GM04504 (cell line): ENCODE measurements at places on chromosomes 13 and 19.

DNA sequence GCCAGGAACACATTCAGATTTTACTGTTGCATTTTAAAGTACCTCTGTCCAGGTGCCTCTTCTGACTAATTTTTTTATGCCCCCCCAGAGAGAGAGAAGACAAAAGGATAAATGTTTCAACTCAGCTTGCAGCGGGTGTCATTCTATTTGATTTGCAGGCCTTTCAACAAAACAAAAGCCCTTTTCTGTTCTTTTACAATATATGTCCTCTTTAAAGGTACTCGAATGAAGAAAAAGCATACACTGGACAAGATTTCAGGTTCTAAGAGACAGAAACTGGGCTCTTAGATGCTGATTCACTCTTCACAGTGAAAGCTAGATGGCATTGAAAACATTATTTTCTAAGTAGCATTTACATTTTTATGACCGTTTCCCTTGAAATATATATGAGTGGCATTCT is 2.9 kb upstream of the FRY start:
- no peak for DNase-seq

GRCh38 chr13:95505986-95506385 is 46.5 kb upstream of the CLDN10 start:
- DNase-seq: no peak

DNA sequence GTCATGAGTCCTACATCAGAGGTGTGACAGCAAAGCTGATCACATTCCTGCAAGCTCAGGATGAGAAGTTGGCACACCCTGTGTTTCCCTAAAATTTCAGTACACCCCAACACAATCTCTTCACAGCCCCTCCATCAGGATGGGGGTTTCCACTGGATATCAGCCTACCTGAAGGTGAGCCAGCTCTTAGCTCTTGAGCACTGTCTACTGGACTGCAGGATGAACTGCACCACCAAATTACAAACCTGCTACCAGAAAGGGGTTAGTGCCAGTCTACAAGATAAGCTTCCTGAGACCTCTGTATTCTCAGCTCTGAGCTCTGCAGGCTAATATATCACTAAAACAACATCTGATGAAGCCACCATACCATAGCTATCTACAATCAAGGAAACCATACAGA is 1616.2 kb upstream of the SPRY2 start:
- DNase-seq: no peak

DNA sequence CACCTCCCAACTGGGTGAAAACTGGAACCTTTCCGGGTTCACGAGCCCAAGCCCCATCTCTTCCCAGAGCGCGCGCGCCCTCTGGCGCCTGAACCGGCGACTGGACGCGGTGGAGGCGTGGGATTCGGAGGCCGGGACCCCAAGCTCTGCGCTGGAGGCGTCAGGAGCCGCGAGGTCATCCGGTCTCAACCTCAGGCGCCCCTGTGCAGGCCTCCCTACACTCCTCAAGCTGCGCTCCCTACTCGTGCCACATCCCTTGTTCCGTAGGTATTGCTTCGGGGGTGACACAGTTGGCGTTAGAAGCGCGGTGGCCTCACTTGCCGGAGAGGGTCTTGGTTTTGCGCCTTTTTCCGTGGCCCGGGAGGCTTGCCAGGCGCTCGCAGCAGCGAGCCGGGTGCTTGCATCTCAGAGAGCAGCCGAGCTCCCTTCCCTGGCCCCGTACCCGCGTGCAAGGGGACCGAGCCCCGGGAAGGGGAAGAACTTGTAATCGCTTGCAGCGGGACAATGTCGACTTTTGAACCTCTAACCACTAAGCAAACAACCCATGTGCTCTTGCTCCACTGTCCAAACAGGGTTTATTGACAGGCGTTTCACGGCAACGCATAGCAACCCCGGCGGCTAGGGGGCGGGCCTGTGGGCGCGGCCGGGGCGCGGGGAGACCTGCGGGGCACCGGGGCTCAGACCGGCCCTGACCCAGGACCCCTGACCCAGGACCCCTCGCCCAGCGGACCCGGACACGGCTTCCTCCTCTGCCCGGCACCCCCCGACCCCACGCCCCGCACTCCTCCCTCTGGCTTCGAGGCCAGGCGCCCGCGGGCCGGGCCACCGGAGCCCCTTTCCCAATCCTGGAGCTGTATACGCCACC is 8.5 kb downstream of the CDX2 start:
- no peak for DNase-seq

DNA sequence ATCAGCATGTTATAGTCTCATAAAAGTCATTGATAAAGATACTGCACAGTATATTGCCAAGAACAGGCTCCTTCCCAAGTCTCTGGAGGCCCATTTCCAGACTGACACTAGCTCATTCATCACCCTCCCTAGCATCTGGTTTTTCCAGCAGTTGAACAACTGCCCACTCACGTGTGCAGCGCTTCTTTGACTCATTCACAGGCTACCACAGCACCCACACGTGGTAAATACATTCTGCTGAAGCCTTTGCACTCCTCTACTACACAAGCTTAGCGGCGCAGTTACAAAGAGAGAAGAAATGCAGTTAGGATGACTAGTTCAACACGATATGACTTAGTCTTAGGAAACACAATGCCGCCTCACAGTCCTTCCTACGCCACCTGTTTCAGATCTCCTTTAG is 87.7 kb downstream of the DOCK9 start:
- DNase-seq: peak; percentile 90

GRCh38 chr19:11234486-11235075 is 4.8 kb upstream of the ANGPTL8 start:
- DNase-seq: no peak

- DNase-seq: no peak
Observed at GRCh38 chr19:51386882-51387520, 773 bp downstream of the LIM2 start.

DNA sequence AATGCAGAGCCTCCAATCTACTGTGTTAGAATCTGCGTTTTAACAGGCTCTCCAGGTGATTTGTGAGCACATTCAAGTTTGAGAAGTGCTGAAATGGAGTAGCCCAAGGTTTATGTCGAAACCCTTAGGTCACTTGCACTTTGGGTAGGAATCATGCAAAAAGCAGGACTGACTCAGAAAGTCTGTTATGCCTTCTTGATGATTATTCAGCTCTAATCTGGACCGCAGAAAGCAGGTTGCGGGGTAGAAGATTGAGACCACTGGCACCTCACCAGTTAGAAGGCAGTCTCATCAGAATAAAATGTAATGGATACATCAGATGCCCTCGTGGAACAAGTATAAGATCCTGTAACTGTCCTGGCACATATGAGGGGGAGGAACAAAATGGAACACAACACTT is 326.3 kb downstream of the DCLK1 start:
- DNase-seq: no peak

DNA sequence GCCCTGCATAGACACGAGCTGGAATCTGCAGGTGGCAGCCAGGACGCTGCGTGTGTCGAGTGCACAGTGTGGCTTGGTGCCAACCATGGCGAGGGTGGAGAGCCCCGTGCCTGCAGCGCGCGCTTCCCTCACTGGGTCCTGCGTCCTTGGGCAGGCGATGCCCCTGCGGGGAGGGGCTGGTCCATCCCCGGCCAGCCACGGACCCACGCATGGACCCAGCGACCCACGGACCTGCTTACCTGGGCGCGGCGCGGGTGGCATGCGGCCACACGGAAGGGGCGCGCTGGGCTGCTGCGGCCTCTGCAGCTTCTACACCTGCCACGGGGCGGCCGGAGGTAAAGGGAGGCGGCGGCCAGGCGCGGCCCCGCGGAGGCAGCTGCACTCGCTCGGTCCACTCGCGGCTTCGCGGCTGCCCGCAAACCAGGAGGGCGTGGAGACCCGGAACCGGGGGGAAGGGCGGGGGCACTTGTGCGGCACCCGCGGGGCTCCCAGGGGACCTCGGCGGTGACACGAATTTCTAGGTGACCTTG is 569 bp upstream of the MCF2L start:
- DNase-seq: no peak

DNA sequence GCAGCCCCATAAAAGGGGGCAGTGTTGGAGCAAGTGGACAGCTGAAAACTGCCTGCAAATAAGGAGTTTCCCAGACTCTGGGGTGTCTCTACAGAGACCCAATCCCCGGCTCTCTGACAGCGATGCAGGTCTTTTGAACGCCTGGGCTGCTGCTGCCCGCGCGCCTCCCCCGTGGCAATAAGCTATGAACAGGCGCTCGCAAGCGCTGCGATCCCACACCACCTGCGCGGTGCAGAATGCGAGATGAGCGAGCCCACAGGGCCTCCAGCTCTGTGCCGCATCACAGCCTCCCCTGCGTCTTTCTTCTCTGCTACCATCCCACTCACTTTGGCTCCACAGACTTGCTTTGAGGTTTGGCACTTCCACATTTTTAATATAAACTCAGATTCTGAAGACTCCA is 62.3 kb downstream of the KCTD15 start:
- no peak for DNase-seq

DNA sequence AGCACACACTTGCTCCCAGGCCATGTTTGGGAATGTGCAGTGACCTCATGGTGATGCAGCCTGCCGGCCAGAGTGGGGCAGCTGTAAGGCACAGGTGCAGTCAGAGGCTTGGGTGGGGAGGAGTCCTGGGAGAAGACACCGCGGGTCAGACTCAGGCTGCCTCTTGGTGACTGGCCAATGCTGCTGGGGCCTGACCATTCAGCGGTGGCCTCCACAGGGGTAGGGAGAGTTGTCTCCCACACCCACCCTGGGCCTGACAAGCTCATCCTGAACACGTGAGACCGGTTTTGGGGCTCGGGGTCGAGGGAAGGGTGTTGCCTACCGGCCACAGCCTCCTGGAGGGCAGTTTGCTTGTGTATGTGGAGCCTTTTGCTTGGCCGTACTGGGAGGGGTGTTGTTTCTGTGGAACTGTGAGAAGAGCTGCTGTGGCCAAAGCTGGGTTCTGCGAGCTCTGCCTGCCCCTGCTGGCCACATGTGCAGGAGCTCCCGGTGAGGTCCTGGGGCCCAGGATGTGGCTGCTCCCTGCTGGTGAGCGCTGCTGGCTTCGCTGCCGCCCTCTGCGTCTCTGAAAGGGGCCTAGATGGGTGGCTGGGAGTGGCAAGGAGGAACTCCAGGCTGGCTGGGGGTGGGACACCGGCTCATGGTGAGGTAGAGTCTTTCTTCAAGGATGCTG is 22.1 kb downstream of the UPF1 start:
- no peak for DNase-seq

DNA sequence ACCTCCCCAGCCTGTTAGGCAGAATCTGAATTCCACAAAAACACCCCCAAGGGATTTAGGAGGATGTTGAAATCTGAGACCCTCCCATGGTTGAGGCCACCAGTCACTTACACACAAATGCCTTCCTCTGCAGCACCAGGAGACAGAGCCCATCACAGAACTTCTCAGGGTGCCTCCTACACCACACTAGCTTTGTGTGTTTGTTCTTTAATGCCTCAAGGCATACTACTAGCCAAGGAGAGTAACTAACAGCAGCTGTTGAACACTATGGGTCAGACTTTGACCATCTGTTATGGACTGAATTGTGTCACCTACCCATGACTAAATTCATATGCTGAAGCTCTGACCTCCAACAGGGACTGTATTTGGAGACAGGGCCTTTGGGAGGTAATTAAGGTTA is 9.5 kb upstream of the MED26 start:
- no peak for DNase-seq

GRCh38 chr19:46181388-46181779 is 33.3 kb downstream of the IGFL2 start:
- DNase-seq: no peak

DNA sequence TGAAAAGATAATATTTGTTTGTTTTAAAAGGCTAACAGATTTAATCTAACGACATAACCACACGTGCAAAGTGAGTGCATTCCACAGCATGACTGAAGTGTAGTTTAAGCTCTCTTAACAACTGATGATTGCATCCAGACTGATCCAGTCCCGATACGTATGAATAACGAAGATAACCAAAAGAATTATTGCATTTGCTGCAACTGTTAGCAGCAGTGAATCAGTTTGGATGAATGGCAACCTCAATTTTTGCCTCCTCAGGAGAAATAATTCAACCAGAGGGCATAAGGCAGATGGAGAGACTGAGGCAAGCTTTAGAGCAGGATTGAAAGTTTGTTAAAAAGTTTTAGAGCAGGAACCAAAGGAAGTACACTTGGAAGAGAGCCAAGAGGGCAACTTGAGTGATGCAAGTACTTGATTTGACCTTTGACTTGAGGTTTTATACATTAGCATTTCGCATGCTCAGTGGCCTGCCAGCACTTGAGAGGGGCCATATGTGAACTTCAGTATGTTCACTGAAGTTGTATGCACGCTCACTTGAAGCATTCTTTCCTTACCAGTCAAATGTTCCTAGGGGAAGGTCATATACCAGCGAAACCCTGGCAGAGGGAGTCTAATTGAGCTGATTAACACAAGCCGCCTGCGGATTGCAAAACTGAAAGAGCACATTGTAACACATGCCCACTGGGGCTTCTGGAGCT is 835.0 kb upstream of the PCDH20 start:
- no peak for DNase-seq

DNA sequence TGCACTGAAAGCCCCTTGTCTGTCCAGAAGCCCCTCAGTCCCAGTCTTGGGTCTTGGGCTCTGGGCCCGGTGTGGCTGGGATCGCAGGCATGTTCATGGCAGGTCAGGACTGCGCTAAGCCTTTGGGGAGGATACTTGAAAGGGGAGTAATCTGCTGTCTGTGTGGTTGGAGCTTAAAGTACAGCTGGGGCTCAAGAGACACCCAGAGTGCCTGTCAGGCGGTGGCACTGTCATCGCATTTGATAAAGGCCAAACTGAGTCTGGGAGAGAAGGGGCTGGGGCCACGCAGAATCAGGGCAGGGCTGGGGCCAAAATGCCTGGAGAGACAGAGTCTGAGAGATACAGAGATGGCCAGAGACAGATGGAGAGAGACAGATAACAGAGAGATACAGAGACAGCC is 4.2 kb upstream of the CILP2 start:
- DNase-seq: no peak

DNA sequence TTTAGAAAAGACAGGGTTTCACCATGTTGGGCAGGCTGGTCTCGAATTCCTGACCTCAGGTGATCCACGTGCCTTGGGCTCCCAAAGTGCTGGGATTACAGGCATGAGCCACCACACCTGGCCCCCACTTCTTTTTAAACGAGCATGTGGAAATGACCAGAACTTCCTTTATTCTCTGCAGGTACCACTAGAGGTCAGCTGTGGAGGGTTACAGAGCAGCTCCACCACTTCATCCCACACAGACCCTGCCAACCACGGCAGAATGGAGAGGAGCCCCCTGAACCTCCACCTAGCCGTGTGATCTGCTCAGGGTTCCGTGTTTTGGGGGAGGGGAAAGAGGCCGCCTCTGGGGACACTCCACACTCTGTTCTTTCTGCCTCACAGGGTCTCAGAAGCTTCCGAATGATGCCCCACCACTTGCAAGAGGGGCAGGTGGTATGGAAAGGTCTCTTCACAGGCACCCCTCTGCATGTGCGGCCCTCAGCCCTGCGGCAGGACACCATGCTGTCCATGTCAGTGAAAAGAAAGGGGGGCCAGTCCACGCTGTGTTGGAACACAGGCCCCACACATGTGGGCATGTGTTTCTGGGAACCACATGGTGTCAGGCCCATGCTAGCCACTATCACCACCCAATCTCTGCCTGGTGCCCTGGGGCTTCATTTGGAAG is 465.0 kb downstream of the TSHZ3 start:
- DNase-seq: no peak

- DNase-seq: no peak
Observed at GRCh38 chr13:102584434-102584833, 12.4 kb upstream of the TPP2 start.

- DNase-seq: no peak
Observed at GRCh38 chr19:34181111-34181864, 9.0 kb downstream of the LSM14A start.
